ENCODE measurements at places on chromosomes 13 and 19.

- DNase-seq: no peak
Observed at GRCh38 chr19:30857388-30857787, 485.2 kb downstream of the ZNF536 start.

DNA sequence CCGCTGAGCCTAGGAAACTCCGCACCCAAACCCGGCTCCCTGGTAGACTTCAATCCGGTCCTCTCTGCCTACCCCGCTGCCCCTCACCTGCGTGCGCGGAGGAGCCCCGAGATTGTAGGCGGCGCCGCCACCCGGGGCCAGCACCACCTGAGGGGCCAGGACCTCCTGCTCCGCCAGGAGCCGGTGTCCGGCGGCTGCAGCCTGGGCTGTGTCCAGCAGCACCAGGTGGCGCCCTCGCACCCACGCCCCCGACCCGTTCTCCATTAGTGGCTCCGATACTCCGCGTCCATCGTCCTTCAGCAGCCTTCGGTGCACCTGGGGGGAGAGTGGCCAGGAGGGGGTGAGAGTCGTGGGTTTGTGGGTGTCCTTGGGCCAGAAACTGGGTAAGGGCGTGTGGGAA, 18.5 kb downstream of the MAN2B1 start:
- DNase-seq: no peak

DNA sequence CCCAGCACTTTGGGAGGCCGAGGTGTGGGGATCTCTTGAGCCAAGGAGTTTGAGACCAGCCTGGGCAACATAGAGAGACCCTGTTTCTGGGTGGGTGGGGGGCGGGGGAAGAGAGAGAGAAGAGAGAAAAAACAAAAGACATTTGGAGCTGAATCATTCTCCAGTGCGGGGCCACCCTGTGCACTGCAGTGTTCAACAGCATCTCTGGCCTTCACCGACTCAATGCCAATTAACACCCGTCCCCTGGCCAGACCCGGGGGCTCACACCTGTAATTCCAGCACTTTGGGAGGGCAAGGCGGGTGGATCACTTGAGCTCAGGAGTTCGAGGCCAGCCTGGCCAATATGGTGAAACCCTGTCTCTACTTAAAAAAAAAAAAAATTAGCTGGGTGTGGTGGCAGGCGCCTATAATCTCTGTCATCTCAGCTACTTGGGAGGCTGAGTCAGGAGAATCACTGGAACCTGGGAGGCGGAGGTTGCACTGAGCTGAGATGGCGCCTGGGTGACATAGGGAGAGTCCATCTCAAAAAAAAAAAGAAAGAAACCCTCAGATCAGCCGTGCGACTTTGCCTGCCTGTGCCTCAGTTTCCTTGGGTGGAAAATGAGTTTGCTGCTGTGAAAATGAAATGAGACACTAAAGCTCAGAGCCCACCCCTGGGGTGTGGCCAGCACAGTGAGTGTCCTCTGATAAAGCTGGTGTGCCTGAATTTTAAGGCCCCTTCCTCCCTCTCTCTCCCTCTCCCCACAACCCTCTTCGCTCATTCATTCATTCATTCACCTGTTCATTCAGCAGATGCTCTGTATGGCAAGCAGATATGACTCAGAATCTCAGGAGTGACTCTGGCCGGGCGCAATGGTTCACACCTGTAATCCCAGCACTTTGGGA, 6.4 kb downstream of the KLF2 start:
- DNase-seq: peak; percentile 45

DNA sequence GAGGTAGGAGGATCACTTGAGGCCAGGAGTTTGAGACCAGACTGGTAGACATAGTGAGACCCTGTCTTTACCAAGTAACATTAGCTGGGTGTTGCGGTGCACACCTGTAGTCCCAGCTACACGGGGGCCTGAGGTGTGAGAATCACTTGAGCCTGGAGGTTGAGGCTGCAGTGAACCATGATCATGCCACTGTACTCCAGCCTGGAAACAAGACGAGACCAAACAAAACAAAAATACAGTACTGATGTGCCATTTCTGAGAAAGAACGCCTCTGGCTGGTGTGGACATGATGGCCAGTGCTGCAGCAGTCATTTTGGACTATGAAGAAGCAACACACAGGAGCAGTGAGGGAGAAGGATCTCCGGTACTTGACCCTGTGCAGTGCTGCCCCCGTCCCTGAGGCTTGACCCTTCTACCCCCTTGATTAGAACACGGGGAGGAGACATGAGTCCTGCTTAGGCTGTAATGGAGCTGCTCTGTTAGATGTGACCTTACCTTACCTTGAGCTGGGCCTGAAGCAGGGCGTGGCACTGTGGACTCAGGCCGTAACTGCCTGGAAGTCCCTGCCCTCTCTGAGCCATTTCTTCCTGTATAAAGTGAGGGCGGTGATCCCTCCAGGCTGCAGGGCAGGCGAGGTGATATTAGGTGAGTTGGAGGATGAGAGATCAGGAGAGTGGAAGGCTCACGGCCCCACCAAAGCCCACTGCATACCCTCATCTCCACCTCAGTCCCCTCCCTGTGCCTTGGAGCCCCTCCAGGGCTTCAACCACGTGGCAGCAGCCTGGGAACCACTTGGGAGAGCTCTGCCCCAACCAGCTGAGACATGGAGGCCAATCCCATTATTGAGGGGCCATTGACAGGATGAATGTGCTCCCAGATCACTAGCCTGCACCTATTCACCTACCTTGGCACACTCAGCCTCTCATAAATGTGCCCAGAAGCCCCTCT, 5.9 kb downstream of the RPL18A start:
- DNase-seq: no peak

DNA sequence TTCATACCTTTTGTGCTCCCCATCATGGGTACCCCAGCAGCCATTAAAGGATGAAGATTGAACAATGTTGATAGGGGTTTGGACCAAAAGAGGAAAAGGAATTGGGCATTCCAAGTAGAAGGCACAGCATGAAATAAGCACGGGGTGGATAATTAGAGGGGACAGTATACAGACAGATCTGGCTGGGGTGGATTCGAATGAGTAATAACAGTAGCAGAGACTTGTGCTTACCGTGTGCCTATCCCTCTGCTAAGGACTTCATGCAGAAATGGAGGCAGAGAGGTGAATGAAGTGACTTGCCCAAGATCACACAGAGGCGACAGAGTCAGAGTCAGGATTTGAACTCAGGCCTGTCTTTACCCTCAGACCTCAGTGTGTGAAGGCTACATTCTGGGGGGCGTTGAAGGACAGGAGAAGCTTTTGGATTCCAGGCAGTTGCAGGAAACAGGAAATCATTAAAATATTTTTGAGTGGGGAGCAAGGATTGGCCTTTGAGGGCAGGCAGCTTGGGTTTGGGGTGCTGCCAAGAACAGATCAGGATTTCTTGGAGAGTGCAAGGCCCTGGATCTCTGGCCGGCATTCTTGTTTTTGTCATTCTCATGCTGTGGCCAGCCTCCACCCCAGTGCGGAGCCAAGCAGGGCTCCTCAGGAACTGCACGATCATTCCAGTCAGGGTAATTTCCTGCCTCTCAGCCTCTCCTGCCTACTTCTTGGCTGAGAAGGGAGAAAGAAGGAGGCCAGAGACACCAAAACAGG, 18.7 kb downstream of the PAF1 start:
- DNase-seq: no peak

DNA sequence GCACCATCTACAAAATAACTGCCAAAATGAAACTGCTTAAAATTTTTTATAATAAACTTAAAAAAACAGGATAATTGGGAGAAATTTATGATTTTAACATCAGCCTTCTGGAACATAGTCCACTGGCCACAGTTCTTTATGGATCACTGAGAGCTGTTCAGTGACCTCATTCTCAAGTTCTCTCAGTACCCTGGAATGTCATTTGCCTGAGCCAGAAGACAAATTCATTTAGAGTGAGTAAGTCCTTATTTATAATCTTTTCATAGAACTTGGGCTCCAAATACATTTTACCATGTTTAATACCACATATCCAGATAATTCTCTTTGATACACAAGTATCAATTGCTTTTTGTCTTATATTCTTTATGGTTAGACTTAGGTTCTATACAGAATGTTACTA, 87.6 kb downstream of the CAB39L start:
- DNase-seq: no peak

DNA sequence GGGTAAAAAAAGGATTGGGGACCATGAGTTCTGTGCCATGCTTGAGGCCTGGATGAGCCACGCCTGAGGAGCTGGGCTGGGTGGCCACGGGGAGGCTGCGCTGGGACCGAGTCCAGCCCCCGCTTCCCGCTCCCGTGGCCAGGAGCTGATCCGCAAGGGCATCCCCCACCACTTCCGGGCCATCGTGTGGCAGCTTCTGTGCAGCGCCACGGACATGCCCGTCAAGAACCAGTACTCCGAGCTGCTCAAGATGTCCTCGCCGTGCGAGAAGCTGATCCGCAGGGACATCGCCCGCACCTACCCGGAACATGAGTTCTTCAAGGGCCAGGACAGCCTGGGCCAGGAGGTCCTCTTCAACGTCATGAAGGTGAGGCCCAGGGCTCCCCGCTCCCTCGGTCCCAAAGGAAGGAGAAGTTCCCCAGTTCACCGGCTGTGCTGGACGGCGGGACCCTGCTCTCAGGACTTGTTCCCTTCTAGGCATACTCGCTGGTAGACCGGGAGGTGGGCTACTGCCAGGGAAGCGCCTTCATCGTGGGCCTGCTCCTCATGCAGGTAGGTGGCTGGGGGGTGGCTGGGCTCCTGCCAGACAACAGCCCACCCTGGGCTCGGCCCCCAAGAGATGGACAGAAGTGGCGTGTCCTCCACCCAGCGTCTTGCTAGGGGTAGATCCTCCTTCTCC, 18.9 kb downstream of the EVI5L start:
- DNase-seq: no peak

- no peak for DNase-seq
Observed at GRCh38 chr13:106139377-106139776, 396.1 kb downstream of the EFNB2 start.

DNA sequence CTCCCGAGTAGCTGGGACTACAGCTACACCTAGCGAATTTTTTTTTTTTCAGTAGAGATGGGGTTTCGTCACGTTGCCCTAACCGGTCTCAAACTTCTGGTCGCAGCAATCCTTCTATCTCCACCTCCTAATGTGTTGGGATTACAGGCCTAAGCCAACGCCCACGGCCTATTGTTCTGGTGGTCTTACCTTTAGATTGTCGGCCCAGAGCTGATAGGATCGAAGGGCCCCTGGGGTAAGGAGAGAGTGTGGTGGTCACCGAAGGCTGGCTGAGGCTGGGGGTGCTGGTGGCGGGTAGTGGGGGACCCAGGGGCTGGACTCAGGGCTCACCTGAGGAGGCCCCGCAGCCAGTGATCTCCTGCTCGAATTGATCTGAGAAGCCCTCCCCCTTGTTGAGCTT, 7.0 kb downstream of the CRB3 start:
- no peak for DNase-seq

GRCh38 chr19:307793-308420, 16.7 kb upstream of the PLPP2 start:
- DNase-seq: no peak

DNA sequence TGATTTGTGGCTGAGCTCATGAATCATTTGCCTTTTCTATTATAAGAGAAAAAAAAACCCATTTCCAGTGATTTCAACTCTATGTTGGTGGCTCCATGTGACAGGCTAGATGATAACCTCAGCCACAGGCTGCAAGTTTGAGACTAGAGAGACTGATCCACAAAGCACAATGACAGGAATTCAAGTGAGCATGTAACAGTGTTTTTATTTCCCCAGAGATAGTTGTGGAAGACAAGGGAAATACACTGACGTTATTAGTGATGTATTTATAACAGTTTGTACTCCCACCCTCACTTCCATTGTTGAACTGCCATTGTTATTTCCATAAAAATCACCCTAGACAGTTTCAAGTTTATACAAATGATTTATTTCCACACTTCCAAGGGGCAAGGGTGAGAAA, 27.9 kb upstream of the EDNRB start:
- no peak for DNase-seq

DNA sequence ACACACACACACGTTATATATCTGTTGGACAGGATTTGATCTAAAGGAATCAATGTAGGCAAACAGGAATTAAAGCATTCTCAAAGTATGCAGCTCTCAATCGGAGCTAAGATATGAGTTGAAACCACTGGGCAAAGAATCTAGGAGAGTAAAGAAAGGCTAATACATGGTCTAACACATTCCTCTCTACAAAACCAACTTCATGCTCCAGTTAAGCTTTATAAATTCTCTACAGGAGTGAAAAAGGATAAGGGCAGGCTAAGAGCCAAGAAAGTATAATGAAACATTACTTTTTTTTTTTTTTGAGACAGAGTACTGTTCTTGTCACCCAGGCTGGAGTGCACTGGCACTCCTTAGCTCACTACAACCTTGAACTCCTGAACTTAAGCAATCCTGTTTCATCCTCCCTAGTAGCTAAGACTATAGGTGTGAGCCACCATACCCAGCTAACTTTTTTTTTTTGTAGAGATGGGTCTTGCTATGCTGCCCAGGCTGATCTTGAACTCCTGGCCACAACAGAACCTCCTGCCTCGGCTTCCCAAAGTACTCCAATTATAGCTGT, 10.6 kb downstream of the FBXL3 start:
- DNase-seq: no peak

DNA sequence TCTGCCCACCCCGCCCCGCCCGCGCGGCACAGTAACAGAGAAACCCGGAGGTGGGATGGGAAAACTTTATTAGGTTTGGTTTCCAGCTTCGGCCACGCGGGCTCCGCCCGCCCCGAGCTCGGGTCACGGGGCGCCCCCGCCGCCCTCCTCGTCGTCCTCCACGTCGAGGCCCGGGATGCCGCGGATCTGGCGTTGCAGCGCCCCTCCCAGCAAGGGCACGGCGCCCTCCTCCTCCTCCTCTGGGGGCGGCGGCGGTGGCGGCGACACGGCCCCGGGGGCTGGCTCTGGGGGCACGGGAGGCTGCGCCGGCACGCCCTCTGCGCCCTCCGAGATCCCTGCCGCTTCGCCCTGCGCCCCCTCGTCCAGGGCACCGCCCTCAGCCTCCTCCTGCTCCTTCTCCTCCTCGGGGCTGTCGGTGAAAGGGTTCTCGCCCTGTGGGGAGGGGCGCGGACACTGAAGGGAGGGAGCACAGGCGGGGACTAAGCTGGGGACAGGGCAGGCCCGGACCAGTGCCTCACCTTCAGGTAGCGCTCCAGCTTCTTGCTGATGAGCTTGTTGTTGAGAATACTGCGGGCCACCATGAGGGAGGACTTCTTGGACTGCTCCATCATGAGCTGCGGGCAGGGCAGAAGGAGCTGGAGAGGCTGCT, 536 bp upstream of the AKAP8 start:
- DNase-seq: peak; percentile 50

- no peak for DNase-seq
Observed at GRCh38 chr19:13983213-13983889, 22.8 kb downstream of the RFX1 start.

- DNase-seq: no peak
Observed at GRCh38 chr19:29631450-29631849, 25.4 kb downstream of the POP4 start.

Measured in stimulated activated CD4-positive, alpha-beta T cell treated with anti-CD3 and anti-CD28 coated beads, Interleukin-1b, Interleukin-23, amount 100 ng/mL, for 48 hours (primary cell).